Stimulated activated CD8-positive, alpha-beta memory T cell treated with anti-CD3 and anti-CD28 coated beads, Interleukin-4, amount 100 ng/mL, for 4 hours (primary cell): ENCODE measurements at places on chromosomes 4 and X.

- DNase-seq = no peak
Measured at GRCh38 chrX:134683351-134684005, 25.2 kb upstream of the PLAC1 start.

DNA sequence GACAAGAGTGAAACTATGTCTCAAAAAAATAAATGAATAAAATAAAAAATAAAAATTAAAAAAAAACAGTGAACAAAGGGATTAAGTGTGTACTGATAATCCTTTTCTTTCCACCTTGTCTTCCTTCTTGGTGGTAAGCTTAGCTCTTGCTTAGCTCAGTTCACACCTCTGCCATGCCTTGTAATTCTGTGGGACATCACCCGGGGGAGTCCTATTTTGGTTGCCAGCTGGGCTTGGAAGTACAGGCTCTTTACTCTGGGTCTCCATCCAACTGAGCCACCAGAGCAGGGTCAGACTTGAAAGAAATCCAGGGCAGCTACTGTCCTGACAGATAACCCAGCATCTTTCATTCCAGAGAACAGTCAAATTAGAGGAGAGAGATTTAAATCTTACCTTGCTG lies 204.2 kb upstream of the TEX13A start:
- no peak for DNase-seq

- DNase-seq = no peak
Measured at GRCh38 chrX:116031331-116031730, 139.2 kb upstream of the AGTR2 start.

- DNase-seq = no peak
Measured at GRCh38 chr4:1576961-1577821, 106.9 kb downstream of the FAM53A start.

- no peak for DNase-seq
Measured at GRCh38 chr4:151573945-151574344, 165.0 kb downstream of the FHIP1A start.

GRCh38 chr4:128916832-128917231 lies 107.3 kb downstream of the JADE1 start:
- DNase-seq = peak; percentile 1

DNA sequence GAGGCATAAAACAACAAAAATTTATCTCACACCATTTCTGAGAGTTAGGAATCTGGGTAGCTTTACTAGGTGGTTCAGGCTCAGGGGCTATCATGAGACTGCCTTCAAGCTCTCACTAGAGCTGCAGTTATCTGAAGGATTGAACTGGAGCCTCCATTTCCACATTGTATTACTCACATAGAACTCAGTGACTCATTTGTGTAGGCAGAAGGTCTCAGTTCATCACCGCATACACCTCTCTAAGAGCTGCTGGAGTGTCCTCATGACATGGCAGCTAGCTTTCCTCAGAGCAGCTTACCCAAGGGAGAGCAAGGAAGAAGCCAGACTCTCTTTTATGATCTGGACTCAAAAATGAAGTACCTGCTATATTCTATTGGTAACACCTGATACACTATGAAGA lies 389.2 kb downstream of the IQCM start:
- no peak for DNase-seq

GRCh38 chrX:150533863-150534262 lies 34.6 kb upstream of the MTM1 start:
- DNase-seq = no peak

DNA sequence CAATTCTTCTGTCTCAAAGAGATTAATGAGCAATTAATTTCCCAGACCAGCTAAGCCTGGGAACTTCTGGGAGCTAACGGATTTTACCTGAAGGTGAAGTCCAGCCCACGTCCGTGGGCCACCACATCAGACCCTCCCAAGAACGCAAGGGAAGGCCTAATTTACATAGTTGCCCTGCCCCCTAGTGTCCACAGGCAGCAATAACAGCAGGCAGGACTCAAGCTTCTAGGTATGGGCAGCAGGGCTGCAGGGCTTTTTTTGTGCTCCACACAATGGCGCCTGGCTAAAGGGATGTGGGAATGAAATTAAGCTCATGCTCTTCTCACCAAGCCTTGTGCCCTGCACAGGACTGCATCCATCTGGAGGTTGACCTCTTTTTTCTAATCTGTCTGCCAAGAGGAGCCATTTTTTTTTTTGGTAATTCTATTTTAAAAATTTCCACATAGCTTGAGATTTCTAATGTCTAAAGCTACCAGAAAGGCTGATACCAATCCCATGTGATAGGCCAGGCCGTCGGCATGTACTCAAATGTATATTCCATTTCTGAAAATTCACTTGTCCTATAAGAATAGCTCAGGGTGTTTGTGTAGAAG lies 111.9 kb upstream of the TMEM164 start:
- peak; percentile 14 for DNase-seq

GRCh38 chrX:48864210-48864609 lies 28.8 kb upstream of the PCSK1N start:
- no peak for DNase-seq

GRCh38 chrX:63754136-63754859 lies 30.7 kb downstream of the ARHGEF9 start:
- DNase-seq = no peak

- DNase-seq = no peak
Measured at GRCh38 chr4:151599863-151600262, 160.9 kb downstream of the GATB start.

DNA sequence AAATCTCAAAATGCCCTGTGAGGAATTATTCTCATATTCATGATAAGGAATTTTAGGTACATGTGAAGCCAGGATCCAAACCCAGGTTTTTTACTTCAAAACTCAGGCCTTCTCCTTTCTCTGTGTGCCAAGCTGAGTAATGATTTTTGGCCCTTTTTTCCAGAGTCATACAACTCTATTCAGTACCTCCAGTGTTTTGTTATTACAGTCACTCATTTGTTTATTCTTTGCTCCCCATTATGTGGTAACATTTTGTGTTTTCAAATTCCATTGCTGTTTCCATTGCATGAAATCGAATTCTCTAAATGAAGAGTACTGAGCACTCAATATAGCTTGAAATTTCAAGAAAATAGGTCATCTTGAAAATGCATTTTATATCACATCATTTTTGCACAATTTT lies 315.4 kb downstream of the NR3C2 start:
- no peak for DNase-seq

DNA sequence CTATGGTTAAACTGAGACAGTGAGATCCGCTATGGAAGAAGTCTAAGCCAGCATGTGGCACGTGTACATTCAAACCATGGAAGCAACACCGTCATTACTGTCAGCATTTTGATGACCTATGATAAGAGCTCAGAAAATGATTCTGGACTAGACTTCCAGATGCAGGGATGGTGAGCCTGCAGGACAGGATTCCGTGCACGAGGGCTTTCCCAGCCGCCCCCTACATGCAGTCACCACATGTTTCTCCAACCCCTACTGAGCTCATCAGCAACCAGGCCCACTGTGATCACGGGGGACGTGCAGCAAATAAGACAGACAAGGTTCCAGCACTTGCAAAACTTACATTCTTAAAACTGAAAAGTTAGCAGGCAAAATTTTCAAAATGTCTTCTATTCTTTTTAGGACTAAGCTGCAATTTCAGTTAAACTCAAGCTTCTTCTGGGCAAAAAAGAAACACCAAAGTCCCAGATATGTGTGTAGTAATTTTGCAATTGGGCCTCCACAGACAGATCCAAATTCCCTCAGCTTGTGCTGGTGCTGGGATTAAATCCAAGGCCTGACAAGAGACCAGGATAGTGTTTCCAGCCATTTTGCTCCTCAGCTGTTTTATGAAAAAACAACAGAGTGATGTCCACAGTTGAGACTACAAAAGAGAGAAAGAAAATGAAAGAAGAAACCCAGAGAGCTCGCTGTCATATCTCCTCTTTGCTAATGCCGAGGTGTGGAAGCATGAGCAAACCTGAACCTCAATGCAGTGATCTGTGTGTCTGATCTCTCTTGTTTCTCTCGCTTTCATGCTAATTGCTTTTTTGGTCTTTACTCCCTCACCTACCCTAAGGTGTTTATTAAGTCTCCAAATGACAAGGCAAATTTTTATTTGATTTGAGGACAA lies 118.2 kb downstream of the AFAP1 start:
- DNase-seq = no peak

- no peak for DNase-seq
Measured at GRCh38 chr4:1467581-1468458, 61.6 kb upstream of the NKX1-1 start.

DNA sequence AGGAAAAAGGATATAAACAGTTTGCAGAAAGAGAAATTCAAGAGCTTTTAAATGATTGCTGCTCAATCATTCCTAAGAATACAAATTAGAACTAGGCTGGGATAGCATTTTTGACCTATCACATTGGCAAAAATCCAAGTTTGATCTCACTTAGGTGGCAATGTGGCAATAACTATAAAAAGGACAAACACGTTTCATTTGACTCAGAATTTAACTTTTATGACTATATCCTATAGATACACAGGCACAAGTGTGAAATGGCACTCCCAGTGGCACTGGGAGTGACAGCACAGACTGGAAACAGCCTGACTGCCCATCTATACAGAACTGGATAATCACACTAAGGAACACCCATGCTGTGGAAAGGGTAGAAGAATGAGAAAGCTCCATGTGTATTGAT lies 11.1 kb downstream of the CENPU start:
- no peak for DNase-seq

- no peak for DNase-seq
Measured at GRCh38 chrX:74133156-74133796, 170.7 kb upstream of the ZCCHC13 start.

DNA sequence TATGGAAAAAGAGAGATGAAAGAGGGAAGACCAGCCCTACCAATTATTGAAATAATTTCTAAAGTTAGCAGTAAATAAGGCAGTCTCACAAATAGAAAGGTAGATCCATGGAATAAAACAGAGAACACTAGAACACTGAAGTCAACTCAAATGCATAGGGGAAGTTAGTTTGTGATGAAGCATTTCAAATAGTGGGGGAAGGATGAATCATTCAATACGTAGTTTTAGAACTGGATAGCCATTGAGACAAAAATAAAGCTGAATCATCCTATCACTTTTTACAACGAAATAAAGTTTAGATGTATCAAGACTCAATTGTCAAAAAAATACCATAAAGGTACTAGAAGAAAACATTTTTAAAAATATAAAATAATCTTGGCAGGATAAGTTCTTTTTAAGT lies 143.2 kb upstream of the DGKK start:
- no peak for DNase-seq

- DNase-seq = no peak
Measured at GRCh38 chrX:154490021-154490413, 412 bp downstream of the SLC10A3 start.

- DNase-seq = no peak
Measured at GRCh38 chrX:150081076-150081475, 142.8 kb upstream of the EOLA2 start.

GRCh38 chrX:130772776-130773143 lies 130.2 kb downstream of the ENOX2 start:
- no peak for DNase-seq

DNA sequence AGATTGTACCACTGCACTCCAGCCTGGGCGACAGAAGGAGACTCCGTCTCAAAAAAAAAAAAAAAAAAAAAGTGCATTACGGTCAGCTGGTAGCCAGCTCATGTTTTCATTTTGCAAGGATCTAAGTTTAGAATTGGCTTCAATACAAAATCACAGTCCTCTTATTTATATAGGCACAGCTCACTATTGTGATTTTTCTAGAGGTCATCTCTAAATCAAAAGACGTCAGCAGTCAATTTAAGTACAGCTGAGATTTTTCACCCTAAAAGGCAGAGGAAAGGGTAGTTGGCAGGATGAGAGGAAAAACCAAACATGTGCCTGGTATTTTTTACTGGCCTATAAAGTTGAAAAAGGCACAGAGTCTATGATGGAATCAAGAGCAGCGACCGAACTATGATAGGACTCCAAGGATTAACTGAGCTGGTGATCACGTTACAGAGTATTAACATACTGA lies 30.8 kb downstream of the ASB5 start:
- DNase-seq = no peak

GRCh38 chr4:180564448-180564847 lies 1678.8 kb upstream of the TENM3 start:
- DNase-seq = no peak

DNA sequence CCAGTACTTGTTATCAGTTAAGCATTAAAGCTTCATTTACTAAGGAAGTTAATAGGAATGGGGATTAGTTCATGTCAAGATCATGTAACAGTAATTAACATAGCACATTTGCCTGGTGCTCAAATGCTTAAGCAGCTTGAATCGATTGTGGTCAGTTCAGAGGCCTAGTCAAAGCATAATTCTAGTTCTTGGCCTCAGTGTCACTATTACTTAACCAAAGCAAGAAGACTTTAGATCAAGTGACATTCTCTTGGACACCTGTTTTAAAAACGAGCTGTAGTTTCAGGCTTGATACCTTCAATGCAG lies 115.2 kb upstream of the BMPR1B start:
- DNase-seq = no peak
